ENCODE measurements at places on chromosomes 6 and 20.
A peak's percentile ranks its signal among the peaks of the same experiment; 100 is the strongest.

GRCh38 chr6:153170511-153170910 lies 39.4 kb upstream of the RGS17 start:
- DNase-seq = peak; percentile 53

DNA sequence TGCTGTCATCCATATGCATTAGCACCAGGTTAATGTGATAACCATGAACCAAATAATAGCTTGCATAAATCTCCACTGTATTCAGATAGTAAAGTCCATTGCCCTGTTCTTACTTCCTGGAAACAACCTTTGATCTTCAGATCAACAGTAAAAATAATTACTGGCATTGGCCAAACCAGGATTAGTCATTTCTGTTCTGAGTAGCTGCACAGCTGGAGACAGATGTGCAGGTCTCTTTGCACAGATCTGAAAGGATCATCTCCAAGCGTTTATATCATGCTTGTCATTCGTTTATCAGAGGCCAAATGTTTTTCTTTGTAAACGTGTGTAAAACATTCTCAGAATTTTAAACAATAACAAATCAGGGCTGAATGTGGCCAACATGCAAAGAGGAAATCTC lies 134.4 kb upstream of the HMGCLL1 start:
- DNase-seq = no peak

GRCh38 chr6:111118826-111119225 lies 31.5 kb downstream of the SLC16A10 start:
- DNase-seq = no peak

- peak; percentile 74 for DNase-seq
Observed at GRCh38 chr20:53869466-53870258, 200.7 kb downstream of the BCAS1 start.

- DNase-seq = peak; percentile 53
Observed at GRCh38 chr20:46400828-46401477, 5.5 kb downstream of the ELMO2 start.

GRCh38 chr6:14224359-14225103 lies 107.0 kb downstream of the CD83 start:
- no peak for DNase-seq

GRCh38 chr20:2022163-2022562 lies 28.3 kb upstream of the PDYN start:
- DNase-seq = no peak

All from AG10803 (cell line).